Mesenchymal stem cell (in vitro differentiated cells and primary cell): ENCODE measurements at places on chromosomes 12 and 14.

DNA sequence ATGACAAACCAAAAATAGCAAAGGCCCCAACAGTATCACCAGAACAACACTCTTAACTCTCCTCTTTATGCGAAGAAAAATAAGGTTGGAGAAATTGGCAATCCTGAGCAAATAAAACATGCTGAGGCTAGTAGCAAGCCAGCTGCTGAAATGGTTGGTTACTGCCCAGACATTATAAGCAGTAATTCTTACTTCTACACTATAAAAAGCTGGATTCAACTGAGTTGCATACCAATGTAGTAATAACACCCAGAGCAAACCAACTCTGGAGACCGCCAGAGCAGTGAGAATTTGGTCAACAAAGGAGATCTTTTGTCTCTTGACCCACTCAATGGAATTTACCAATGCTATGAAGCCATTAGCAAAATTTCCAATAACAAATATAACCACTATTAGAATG is 628 bp downstream of the TAS2R30 start:
- DNase-seq, result no peak

- no peak for DNase-seq
These were observed 374.7 kb downstream of the DIO2 start for GRCh38 chr14:79836577-79836976.

DNA sequence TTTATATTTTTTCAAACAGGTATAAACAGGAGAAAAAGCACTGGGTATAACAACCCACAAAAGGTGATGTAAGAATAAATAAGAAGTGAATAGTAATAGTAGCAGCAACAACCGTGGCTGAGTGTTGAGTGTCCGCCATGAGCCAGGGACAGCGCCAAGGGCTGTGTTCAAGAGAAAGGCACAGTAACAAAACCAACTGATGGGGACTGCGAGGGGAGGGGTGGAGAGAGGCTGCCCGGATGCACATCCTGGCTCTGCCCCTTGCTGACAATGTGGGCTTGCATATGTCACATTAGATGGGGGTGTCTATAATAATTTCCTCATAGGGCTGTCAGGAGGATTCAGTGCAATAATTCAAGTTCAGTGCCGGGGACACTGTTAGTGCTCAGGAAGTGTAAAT is 912.4 kb downstream of the VRK1 start:
- DNase-seq, result no peak

GRCh38 chr14:84543859-84544258 is 986.1 kb upstream of the FLRT2 start:
- no peak for DNase-seq

GRCh38 chr12:94603434-94604365 is 46.7 kb downstream of the TMCC3 start:
- DNase-seq, result no peak

DNA sequence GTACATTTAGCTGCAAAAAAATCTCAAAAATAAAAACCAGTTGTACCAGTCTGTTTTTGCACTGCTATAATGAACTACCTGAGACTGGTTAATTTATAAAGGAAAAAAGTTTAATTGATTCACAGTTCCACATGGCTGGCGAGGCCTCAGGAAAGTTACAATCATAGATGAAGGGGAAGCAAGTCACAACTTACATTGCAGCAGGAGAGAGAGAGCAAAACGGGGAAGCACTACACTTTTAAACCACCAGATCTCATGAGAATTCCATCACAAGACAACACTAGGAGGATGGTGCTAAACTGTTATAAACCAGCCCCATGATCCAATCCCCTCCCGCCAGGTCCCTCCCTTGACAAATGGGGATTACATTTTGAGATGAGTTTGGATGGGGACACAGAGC is 186.0 kb downstream of the TMTC3 start:
- no peak for DNase-seq

GRCh38 chr12:17020765-17021164 is 414.8 kb upstream of the LMO3 start:
- DNase-seq, result no peak

GRCh38 chr14:63470962-63471793 is 72.0 kb downstream of the PPP2R5E start:
- peak; percentile 82 for DNase-seq

DNA sequence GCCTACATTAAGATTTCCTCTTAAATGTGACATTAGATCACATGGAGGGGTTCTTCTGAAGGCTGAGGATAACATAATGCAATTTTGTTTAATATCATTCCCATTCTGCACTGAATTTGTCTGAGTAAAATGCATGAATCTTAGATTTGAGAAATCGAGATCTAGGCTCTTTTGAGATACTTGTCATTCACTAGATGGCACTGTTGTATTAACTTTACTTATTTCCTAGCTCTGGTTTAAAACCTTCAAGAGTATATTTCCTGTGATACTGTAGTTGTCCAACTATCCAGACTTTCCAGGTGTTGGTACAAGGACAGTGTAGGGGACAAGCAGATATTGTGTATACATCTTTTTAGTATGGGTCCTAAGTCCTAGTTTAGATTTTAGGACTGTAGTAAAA is 91.7 kb upstream of the SEL1L start:
- DNase-seq, result no peak

- DNase-seq, result no peak
These were observed 104.7 kb upstream of the RAP1B start for GRCh38 chr12:68505970-68506369.

- DNase-seq, result peak; percentile 8
These were observed 14.0 kb upstream of the PEX5 start for GRCh38 chr12:7175493-7175892.

- no peak for DNase-seq
These were observed 9.3 kb downstream of the GALNT9 start for GRCh38 chr12:132319991-132320570.

DNA sequence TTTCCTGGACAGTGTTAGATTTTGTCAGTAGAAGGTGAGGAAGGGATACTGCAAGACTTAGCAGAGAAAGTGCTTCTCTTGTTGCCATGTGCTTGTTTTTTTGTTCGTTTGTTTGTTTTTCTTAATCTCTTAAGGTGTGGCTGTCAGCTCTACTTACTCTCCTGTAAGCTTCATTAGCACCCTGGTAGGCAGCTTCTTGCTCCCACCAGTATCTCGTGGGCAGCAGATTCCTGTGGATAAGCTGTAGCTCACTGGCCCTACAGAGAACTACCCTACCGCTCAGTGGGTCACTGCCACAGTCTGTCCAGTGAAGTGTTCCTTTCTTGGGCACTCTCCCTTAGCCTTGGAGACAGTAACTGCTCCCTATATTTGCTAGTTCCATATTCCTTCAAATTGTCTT is 30.1 kb downstream of the VRK1 start:
- DNase-seq, result no peak

DNA sequence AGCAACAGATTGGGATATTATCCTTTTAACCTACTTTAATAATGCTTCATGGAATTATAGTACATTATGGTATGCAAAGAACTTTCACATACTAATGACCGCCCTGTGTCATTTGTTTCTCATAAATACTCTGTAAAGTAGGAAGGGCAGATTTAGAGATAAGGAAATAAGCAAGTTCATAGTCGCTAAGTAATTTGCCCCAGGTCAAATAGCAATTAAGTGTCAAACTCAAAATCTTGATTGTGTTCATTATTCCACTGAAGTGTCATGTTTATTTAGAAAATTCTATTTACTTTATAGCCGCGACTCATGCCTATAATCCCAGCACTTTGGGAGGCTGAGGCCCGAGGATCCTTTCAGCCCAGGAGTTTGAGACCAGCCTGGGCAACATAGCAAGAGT is 98.7 kb upstream of the ATF1 start:
- no peak for DNase-seq

GRCh38 chr12:31002361-31002725 is 71.3 kb upstream of the DDX11 start:
- DNase-seq, result no peak
